ENCODE measurements at places on chromosomes 13 and 19.

DNA sequence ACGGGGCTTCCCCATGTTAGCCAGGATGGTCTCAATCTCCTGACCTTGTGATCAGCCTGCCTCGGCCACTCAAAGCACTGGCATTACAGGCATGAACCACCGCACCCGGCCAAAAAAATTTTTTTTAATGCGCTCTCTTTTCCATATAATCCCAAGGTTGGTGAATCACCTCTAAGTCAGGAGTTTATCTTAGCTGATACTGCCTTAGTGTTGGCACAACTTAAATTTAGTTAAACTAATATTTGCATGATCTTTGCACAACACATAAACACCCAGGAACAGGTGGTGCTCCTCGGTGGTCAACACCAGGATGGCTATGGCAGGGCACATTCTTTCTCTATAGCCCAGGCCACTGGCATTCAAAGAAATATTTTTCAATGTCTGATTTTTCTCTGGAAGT, 24.1 kb upstream of the PSG7 start:
- no peak for DNase-seq

DNA sequence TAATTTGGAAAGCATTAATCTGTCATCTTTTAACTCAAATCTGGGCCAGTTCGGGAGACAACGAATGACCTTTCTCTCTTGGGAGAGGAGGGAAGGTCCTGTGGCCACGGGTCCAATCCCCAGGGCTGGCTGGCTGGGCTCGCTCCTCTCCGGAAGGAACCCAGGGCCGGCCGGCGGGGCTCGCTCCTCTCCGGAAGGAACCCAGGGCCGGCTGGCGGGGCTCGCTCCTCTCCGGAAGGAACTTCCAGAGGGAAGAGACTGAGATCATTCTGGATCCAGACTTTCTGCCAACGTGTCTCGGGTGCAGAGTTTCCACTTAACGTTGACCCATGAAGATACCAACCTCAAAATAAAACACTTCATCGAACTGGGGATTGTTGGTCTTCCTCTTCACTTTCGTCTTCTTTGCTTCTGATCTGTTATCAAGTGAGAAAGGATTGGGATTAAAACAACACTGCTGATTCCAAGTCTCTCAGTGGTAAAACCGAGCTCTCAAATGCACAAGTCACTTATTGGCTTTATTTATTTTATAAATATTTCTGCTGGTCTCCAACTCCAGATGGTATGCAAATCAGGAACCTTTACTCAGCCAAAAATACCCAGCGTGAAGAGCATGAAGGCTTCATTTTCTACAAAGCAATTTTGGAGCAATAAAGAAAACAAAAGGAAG, 53.3 kb upstream of the C13orf46 start:
- DNase-seq = no peak

- DNase-seq = no peak
Observed at GRCh38 chr19:21148681-21149080, 6.8 kb downstream of the ZNF431 start.

DNA sequence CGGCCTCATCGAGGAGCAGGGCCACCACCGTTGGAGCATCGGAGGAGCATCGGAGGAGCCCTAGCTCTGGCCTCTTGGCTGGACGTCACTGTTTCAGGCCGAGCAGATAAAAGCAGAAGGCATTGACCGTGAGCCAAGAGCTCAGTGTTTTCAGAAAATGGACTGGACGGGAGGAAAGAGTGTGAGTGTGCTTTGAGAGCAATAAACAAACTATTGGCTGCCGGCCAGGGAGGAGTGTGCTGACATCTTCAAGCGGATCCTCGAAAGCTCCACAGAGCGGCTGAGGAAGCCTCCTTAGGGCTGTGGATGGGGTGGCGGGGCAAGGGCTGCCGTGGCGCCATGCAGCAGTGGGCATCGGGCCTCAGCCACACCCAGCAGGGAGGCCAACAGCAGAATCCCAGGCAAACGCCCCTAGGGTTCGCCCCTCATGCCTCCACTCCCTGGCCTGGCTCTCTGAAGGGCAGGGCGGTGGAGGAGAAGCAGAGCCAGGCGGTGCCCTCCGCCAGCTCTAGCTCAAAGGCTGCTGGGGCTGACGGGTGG, 41.8 kb downstream of the IRS2 start:
- DNase-seq = no peak

DNA sequence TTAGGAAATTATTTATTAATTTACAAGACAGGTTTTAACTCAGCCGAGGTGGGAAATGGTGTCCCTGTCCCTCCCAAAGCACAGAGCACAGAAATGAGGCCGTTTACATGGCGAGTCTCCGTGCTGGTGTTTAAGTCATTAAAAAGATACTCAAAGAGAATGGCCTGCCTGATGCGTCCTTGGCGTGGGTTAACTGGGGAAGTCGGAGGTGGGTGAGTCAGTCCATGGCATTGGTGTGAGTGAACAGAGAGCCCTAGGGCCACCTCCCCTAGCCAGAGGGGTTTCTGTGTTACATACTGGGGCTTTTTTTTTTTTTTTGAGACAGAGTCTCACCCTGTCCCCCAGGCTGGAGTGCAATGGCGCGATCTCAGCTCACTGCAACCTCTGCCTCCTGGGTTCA, 3.9 kb downstream of the FEM1A start:
- no peak for DNase-seq

DNA sequence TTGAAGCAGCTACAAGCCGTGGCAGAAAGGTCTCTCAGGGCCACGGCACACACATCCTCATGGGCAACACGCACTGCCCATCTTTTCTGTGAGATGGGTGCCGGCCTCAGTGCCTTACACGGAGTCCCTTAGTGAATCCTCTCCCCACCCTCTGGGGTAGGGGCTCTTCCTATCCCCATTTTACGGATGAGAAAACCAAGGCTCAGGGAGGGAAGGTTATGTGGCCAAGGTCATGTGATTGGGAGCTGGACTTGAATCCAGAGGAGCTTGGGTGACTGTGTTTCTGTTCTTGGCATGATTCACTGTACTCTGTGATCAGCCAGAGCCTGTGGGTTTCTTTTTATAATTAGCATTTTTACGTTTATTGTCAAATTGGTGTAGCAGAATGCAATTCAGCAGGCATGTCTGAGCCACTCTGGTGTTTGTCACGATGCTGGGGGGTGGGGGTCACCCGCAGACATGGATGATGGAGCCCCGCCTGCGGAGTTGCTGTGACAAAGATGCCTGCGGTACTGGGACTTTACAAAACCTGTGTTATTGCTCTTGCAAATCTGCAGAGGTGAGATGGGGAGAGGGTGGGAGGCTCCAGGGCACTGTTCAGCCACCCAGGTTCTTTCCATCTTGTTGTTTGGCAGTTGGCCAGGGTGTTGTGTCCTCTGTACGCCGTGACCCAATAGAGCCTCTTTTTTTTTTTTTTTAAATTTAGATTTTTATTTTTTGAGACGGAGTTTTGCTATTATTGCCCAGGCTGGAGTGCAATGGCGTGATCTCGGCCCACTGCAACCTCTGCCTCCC, 4.5 kb downstream of the SCN1B start:
- no peak for DNase-seq

DNA sequence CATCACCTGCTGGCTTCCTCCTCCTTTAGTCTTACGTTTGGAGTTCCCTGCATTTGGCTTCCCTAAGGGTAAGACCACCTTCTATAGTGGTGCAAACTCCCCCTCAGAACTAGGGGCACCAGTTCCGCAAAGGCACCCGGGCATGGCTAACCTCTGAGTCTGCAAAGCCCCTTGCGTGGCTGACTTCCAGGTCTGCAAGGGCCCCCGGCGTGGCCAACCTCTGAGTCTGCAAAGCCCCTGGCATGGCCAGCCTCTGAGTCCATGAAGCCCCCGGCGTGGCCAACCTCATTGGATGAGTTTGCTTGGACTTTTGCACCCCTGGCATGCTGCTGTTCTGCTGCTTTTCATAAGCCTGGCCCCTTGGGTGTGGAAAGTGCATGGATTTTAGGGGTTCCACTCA, 5.1 kb downstream of the MCF2L start:
- no peak for DNase-seq

Data from HS-5 (cell line).